ENCODE measurements at places on chromosomes 3 and 15. TPM values are rescaled to one million over a fixed set of nuclear protein-coding genes. Genes with fewer than 3 reads are reported as not detected.

The MEX3B gene
- total RNA-seq, result 2.9 TPM

The NSUN3 gene
- 15.5 TPM for total RNA-seq

The STT3B gene
- 91.7 TPM for total RNA-seq

The LRRIQ4 gene
- total RNA-seq, result not detected

The TMEM212 gene
- total RNA-seq, result not detected

The CD80 gene
- 2.3 TPM for total RNA-seq

The KLHL6 gene
- total RNA-seq, result 6.8 TPM

The SFMBT1 gene
- total RNA-seq, result 12.6 TPM

The CD276 gene
- total RNA-seq, result 67.9 TPM

The CCDC9B gene
- total RNA-seq, result 66.6 TPM

- no peak for DNase-seq
- no peaks in the 10 kb centered on the region for H3K36me3 ChIP-seq
- H3K4me3 ChIP-seq, result no peak overlapping the region
- H3K4me1 ChIP-seq, result no peaks in the 10 kb centered on the region
- H3K27me3 ChIP-seq, result no peaks in the 10 kb centered on the region
These were observed 54.6 kb downstream of the MB21D2 start for GRCh38 chr3:192863091-192863420.

DNA sequence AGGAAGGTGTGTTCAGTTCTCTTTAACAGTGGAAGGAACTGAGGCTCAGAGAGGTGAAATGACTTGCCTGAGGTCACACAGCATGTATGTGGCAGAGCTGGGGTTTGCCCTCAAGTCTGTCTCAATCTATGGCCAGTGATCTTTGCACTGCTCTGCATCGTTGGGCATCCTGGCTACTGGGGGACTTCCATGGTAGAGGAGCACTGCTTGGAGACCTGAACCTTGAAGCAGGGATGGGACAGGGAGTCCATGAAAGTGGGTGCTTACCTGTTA, 2.0 kb downstream of the CORO2B start:
- no peak for DNase-seq
- H3K27ac ChIP-seq, result no peak overlapping the region
- no peak overlapping the region for H3K4me3 ChIP-seq
- H3K27me3 ChIP-seq, result no peaks in the 10 kb centered on the region
- H3K36me3 ChIP-seq, result no peaks in the 10 kb centered on the region
- H3K4me1 ChIP-seq, result no peaks in the 10 kb centered on the region

GRCh38 chr3:66655671-66656070, 154.8 kb upstream of the LRIG1 start:
- H3K27me3 ChIP-seq, result no peaks in the 10 kb centered on the region
- no peak overlapping the region for H3K27ac ChIP-seq
- no peaks in the 10 kb centered on the region for H3K36me3 ChIP-seq
- H3K4me3 ChIP-seq, result no peak overlapping the region
- no peaks in the 10 kb centered on the region for H3K4me1 ChIP-seq

GRCh38 chr3:179227349-179227748, 23.6 kb downstream of the KCNMB3 start:
- H3K27ac ChIP-seq, result no peak overlapping the region
- no peak overlapping the region for H3K4me3 ChIP-seq
- H3K4me1 ChIP-seq, result no peaks in the 10 kb centered on the region
- DNase-seq, result no peak
- peaks cover 2% of the 10 kb centered on the region for H3K36me3 ChIP-seq
- H3K27me3 ChIP-seq, result no peaks in the 10 kb centered on the region

- peak overlapping the region; percentile 24 for H3K27ac ChIP-seq
- DNase-seq, result peak; percentile 96
- H3K27me3 ChIP-seq, result no peaks in the 10 kb centered on the region
- H3K4me1 ChIP-seq, result peaks cover 2% of the 10 kb centered on the region
These were observed 145.5 kb upstream of the TPM1 start for GRCh38 chr15:62896969-62897486.

DNA sequence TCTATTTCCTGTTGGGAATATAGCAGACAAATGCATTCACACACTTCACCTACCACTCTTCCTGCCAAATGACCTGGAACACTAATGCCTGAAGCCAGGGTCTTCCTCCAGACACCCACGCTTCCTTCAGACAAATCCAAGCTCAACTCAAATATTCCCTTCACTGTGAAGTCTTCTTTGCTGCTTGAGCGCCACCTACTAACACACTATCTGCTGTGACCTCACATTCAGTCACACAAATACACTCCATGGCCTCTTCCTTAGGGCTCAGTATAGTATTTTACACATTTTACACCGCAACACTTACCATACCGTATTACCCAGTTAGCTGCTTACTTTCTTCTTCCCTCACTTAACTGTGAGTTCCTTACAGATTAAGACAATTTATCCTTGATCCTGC, 149.4 kb downstream of the SHOX2 start:
- H3K27ac ChIP-seq, result no peak overlapping the region
- no peaks in the 10 kb centered on the region for H3K36me3 ChIP-seq
- H3K4me1 ChIP-seq, result no peaks in the 10 kb centered on the region
- DNase-seq, result no peak
- H3K27me3 ChIP-seq, result no peaks in the 10 kb centered on the region

DNA sequence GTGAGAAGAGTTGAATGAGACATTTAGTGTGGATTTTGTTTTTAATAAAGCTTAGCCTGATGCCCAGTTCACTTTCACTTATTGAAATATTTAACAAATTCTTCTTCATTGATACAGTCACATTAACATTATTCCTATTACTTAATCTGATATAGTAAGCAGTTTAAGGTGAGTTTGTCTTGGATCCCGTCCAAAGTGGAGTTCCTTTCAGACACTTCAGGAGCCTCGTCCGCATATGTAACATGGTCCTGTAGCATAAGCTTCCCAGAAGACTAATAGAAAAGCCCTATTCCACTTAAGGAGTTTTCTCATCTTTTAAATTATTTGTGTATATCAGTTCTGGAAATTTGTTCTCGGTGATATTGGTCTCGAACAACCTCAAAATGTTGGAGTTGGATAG, 39.7 kb upstream of the MLF1 start:
- no peaks in the 10 kb centered on the region for H3K36me3 ChIP-seq
- no peaks in the 10 kb centered on the region for H3K27me3 ChIP-seq
- no peaks in the 10 kb centered on the region for H3K4me1 ChIP-seq

DNA sequence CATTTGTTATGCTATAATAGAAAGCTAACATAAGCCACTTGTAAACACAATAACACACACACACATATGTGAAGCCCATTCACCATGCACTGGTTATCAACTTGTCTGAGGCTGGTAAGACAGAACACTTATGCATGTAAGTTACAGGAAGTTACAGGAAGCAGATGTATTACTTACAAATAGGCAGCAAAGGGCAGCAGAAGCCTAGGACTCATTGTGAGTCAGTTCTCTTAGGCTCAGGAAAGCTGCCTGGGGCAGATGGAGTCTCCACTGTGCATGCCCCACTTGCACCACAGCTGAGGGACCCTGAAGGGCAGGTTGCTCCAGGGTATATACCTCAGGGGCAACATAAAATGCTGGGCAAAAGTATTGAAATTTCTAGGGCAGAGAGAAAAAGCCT, 748.8 kb upstream of the CCDC54 start:
- no peaks in the 10 kb centered on the region for H3K4me1 ChIP-seq
- H3K36me3 ChIP-seq, result no peaks in the 10 kb centered on the region
- H3K27me3 ChIP-seq, result no peaks in the 10 kb centered on the region
- no peak overlapping the region for H3K27ac ChIP-seq
- H3K4me3 ChIP-seq, result no peak overlapping the region

- no peak overlapping the region for H3K27ac ChIP-seq
- H3K4me1 ChIP-seq, result peaks cover 11% of the 10 kb centered on the region
- H3K36me3 ChIP-seq, result no peaks in the 10 kb centered on the region
- no peak for DNase-seq
These were observed 261.8 kb upstream of the CBLB start for GRCh38 chr3:106130384-106131198.

GRCh38 chr3:11635680-11636393, 7.9 kb downstream of the VGLL4 start:
- no peaks in the 10 kb centered on the region for H3K36me3 ChIP-seq
- no peak for DNase-seq
- H3K27ac ChIP-seq, result no peak overlapping the region
- H3K4me1 ChIP-seq, result peaks cover 7% of the 10 kb centered on the region

- no peak for DNase-seq
- H3K27ac ChIP-seq, result no peak overlapping the region
- peaks cover 2% of the 10 kb centered on the region for H3K4me1 ChIP-seq
- no peaks in the 10 kb centered on the region for H3K36me3 ChIP-seq
- H3K4me3 ChIP-seq, result no peak overlapping the region
These were observed 284.2 kb downstream of the ROBO2 start for GRCh38 chr3:77324105-77324504.

DNA sequence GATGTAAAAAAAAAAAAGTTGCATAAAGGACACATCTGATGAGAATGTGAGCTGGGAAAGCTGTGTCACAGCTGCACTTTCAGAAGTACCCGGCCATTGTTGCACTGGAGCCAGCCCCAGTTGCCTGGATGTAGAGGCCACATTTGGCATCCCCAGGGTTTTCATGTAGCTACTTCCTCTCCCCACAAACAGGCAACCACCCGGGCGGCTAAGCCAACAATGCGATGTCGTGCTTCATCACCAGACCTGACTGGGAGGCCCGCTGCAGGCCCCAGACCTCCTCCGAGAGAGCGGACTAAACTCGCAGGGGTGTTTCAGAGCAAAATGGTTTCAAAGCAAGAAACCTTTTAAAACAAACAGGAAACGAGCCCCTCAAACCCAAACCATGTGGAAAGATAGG, 142.3 kb downstream of the TMCO5A start:
- DNase-seq, result no peak
- H3K4me3 ChIP-seq, result no peak overlapping the region
- no peaks in the 10 kb centered on the region for H3K4me1 ChIP-seq
- no peaks in the 10 kb centered on the region for H3K36me3 ChIP-seq

DNA sequence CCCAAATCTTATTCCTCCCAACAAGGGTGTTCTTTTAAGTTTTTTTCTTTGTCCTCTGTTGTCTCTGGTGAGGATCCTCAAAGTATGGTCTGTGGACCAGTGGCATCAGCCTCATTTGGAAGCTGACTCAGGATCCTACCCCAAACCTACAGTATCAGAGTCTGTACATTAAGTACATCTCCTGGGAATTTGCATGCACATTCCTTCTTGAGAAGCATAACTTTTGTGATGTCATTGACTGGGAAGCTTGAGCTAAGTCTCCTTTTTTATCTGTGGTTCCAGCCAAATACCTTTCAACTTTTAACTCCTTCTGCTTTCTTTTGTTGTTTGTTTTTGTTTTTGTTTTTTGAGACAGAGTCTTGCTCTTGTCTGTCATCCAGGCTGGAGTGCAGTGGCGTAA, 40.5 kb downstream of the ARMC8 start:
- H3K36me3 ChIP-seq, result peaks cover 2% of the 10 kb centered on the region
- no peaks in the 10 kb centered on the region for H3K4me1 ChIP-seq
- no peak for DNase-seq
- H3K4me3 ChIP-seq, result no peak overlapping the region
- H3K27ac ChIP-seq, result no peak overlapping the region
- no peaks in the 10 kb centered on the region for H3K27me3 ChIP-seq

GRCh38 chr15:55992769-55993110, 672 bp downstream of the NEDD4 start:
- H3K36me3 ChIP-seq, result no peaks in the 10 kb centered on the region
- H3K27ac ChIP-seq, result peak overlapping the region; percentile 51
- peak overlapping the region; percentile 68 for H3K4me3 ChIP-seq
- no peak for DNase-seq

GRCh38 chr15:40960925-40961324, 7.7 kb downstream of the CHAC1 start:
- H3K27ac ChIP-seq, result no peak overlapping the region
- no peaks in the 10 kb centered on the region for H3K36me3 ChIP-seq
- DNase-seq, result no peak
- no peaks in the 10 kb centered on the region for H3K4me1 ChIP-seq
- no peak overlapping the region for H3K4me3 ChIP-seq

DNA sequence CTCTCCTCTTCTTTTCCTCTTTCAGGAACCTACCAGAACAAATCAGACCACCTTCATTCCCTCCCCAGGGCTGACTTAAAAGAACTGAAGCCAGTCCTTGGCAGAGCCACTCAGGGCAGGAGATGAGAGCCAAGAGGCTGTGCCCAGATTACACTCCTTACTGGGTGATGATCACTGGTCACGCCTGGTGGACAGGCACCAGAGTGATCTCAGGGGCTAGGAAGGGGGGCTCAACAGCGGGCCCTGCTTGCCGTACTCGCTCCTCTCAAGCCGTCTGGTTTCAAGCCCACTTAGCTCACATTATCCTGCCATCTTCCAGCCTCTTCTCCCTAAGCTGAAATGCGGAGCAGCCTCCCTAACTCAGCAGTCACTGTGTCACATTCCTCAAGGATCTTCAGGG, 1.7 kb upstream of the FAH start:
- H3K4me1 ChIP-seq, result peaks cover 3% of the 10 kb centered on the region
- no peak overlapping the region for H3K4me3 ChIP-seq
- H3K36me3 ChIP-seq, result no peaks in the 10 kb centered on the region
- no peak overlapping the region for H3K27ac ChIP-seq
- H3K27me3 ChIP-seq, result no peaks in the 10 kb centered on the region
- no peak for DNase-seq

DNA sequence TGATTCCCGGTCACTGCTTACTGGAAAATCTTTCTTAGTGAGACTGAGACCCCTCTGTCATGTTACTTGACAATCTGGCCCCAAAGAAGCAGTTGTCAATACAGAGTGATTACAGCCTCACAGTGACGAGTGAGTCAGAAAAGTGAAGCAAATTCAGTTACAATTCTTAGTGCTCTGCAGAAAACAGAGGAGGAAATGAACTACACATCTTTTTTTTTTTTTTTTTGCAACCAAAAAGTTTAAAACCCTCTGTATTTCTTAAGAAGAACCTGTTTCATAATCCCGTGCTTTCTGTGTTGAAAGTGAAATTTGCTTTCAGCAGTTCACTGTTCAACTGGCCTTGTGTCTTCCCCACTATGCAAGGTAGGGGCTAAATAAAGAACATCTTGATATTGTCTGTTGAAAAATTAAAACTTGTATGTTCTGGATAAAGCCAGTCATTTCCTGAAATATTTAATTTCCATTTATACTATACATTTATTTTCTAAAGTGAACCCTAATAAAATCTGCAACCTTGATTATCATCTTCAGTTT, 1.9 kb downstream of the AQP9 start:
- no peak overlapping the region for H3K27ac ChIP-seq
- H3K27me3 ChIP-seq, result no peaks in the 10 kb centered on the region
- H3K36me3 ChIP-seq, result no peaks in the 10 kb centered on the region
- no peak overlapping the region for H3K4me3 ChIP-seq
- no peaks in the 10 kb centered on the region for H3K4me1 ChIP-seq

DNA sequence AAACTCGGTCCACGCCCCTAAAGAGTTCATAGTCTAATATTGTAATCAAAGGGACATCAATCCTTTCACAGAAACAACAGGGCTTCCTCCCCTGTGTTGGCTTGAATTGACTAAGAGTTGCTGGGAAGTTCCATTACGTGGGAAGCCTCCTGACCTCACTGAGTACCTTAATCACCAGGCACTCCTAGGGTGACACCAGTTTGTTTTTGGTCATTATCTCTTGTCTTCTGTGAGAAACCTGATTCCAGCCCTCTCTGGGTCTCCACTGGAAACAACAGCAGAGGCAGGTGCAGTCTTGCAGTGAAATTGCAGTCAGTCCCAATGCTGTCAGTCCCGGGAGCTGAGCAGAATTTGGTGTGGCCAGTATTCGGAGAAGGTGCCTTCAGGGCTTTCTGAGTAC, 55.4 kb downstream of the BOC start:
- no peaks in the 10 kb centered on the region for H3K36me3 ChIP-seq
- H3K4me1 ChIP-seq, result peaks cover 3% of the 10 kb centered on the region
- H3K4me3 ChIP-seq, result no peak overlapping the region

GRCh38 chr3:73197187-73197586, 135.7 kb downstream of the EBLN2 start:
- no peak overlapping the region for H3K4me3 ChIP-seq
- H3K27ac ChIP-seq, result no peak overlapping the region
- no peaks in the 10 kb centered on the region for H3K36me3 ChIP-seq
- H3K27me3 ChIP-seq, result no peaks in the 10 kb centered on the region
- DNase-seq, result no peak
- no peaks in the 10 kb centered on the region for H3K4me1 ChIP-seq

Measured in aorta (tissue), 5 donors.